ENCODE measurements at places on chromosomes 1 and 21.

DNA sequence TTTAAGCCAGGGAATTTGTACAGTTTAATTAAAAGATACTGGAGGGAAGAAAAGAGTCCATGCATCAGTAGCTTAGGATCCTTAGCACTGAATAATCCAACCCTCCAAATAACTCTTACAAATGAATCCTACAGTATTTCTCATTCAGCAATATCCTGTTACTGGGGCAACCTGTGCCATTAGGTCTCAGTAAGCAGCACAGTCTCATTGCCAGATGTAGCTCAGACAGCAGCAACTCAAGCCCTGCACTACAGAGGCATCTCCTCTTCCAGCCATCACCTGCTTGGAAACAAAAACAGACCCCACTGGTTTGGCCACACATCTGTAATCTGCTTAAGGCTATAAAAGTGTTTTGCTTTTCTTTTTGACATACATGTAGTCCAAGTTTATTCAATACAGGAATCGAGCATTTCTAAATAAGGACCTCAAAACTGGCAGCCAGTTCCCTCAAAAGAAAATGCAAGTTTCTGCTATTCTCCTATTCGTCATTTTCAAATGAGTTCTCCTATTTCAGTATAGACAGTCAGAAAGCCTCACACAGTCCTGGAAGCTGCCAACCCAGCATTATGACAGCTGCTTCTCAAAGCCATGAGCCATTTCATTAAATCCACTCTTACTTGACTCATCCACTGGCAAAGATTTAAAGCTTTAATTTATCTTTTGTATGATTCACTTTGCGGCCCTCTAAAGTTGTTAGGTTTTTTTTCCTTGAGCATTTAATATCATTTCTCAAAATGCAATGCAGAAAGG is 129.0 kb downstream of the APP start:
- DNase-seq = no peak

- DNase-seq = peak; percentile 39
These were observed at the start of gene DMBX1 for GRCh38 chr1:46489638-46490405. Gene DMBX1, plus strand, starts transcription at chr1:46489836. Its CDS starts 17,175 bp downstream, at chr1:46507011.

GRCh38 chr1:39898648-39899603 is 2.8 kb downstream of the MYCL start:
- no peak for DNase-seq

DNA sequence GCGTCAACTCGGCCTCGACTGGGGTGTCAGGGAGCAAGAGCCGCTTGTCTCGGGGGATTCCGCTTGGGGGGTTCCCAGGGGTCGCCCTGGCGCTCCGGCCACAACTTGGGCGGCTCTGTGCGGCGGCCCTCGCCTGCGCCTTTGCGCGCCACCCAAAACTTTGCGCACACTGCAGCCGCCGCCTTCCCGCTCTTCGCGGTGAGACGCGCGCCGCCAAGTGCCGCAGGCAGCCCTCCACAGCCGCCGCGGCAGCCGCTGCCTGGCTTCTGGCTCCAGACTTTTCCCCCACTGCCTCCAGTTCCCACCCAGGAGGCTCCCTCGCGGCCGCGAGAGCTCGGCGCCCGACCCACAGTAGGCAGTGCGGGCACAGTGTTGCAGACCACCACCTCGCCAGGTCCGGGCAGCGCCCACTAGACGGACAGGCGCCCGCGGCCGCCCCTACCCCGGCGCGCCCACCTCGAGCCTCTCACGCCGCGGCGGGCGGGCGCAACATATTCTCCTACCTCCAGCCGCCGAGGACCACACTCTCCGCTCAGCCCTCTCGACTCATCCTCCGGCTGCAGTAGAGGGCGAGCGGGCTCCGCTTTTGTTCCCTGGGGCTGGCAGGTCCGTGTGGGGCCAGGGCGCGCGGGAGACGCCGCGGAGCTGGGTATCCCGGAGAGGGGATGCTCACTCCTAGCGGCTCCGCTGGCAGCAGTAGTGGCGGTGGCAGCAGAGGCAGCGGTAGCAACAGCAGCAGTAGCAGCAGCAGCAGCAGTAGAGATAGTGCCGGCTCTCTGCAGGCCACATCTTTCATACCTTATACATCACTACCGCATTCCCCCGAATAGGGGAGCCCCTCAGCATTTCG is 296.6 kb downstream of the OMA1 start:
- DNase-seq = peak; percentile 0

GRCh38 chr1:66262208-66262963 is 271.6 kb upstream of the SGIP1 start:
- DNase-seq = no peak

DNA sequence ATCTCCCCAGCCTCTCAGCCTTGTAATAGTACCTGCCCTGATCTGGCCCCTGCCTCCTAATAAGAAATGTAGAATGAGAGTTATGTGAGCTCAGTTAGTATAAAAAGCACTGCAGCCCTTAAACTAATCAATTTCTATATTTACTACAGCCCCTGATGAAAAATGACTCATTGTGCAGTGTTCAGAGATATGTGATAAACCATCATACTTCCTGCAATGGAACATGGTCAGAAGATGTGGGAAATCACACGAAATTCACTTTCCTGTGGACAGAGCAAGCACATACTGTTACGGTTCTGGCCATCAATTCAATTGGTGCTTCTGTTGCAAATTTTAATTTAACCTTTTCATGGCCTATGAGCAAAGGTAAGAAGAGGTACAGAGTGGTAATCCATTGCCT is 176.8 kb upstream of the PDE4B start:
- DNase-seq = no peak

- no peak for DNase-seq
These were observed 26.3 kb upstream of the CYP4B1 start for GRCh38 chr1:46772571-46772970.

DNA sequence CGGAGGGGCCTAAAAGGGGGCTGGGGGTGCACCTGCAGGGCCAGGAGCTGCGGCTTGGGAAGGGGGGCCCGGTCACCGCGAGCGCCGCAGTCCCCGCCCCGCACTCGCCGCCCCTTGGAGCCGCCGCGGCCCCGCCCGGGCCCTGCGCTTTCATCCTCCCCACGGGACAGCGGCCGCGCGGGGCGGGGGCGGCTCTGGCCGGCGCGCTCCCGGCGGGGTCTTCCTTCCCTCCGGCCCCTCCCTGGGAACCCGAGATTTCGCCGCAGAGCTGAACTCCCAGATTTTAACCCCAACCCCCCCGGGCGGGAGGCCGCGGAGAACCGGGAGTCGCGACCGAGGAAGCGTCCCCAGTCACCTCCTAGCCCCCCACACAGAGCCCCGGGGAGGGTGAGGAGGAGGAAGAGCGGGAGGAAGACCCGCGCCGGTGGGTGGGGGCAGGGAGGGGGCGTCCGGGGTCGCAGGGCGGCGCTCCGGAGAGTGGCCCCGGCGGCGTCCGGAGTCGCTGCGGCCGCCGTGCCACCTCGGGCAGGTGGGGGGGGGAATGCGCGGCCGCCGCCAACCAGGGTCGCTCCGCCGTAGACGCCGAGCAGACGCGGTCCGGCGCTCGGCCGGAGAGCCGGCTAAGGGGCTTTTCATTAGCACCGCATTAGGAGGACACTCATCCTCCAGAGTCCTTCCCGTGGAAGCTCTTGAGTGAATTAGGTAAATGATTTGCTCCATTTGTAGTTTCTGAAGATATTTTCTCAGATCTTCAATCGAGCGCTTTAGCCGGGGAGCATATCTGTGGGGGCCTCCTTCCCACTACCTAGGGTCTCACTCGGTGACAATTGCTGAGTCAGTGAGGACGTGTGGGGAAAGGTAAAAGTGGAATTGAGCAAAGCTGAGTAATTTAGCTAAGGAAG is 31.6 kb upstream of the NFIA start:
- no peak for DNase-seq

GRCh38 chr1:22517956-22518355 is 45.3 kb upstream of the EPHA8 start:
- DNase-seq = no peak

DNA sequence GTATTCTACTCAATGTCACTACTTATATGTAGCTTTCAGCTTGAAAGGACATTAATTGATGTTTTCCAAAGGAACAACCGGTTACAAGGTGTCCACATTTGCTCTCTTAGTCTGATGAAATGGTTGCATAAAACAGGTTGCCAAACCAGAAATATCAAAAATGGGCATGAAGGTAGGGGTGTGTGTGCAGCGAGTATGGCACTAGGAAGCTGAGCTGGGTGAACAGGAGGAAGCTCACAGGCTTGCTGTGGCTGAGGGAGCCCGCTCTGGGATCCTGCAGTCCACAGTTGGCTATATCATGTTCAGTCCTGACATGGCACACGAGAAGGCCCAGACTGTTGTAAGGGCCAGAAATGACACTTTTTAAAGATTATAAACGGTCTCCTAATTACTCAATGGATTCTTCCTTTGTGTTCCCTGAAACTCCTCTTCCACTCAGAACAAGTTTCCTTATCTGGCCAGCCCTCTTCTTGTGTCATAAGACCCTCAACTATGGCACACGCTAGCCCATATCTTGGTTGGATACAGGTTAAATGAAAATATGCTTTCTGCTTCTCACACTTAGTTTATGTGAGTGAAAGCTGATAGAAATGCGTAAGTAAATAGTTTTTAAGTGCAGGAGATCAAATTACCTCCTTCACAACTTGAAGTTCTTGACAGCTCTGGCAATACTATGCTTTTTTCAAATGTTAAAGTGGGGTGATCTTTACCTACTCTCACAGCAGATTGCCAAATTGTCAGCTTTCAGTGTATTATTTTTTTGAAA is 201.5 kb downstream of the LMO4 start:
- DNase-seq = no peak

DNA sequence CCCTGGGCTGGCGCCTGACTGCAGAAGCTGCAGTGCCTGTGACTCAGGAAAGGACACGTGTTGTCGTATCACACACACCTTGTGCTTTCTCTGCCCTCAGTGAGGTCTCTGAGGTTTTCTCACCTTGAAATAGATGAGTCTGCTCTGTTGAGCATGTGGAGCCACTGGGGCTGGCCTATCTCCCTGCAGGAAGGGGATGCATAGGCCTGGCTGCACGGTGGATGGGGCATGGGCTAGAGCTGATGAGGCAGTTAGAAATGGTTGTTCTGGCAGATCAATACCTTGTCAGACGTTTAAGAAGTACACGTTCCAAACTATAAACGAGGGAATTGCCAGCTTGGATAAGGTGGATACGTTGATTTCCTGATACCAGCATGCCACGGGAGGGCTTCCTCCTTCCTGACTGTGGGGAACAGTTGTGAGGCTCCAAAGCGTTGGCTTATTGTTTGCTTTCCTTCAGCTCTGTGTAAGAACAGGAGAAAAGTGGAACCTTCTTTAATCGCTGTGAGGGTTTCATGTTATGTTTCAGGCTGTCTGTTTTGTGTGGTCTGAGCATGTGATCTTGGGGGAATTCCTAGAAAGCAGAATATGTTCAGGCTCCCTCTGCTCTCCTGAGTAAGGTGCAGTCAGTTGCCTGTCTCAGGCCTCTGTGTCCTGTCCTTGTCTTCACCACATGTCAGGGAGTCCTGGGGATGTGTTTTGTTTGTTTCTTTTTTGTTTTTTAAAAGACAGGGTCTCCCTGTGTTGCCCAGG is 44.8 kb downstream of the PCNT start:
- DNase-seq = peak; percentile 12

GRCh38 chr1:170351366-170351946 is 180.5 kb upstream of the GORAB start:
- no peak for DNase-seq

GRCh38 chr1:83692524-83693381 is 306.2 kb downstream of the TTLL7 start:
- DNase-seq = no peak

- DNase-seq = no peak
These were observed 143.7 kb downstream of the PLPP3 start for GRCh38 chr1:56435434-56436262.

DNA sequence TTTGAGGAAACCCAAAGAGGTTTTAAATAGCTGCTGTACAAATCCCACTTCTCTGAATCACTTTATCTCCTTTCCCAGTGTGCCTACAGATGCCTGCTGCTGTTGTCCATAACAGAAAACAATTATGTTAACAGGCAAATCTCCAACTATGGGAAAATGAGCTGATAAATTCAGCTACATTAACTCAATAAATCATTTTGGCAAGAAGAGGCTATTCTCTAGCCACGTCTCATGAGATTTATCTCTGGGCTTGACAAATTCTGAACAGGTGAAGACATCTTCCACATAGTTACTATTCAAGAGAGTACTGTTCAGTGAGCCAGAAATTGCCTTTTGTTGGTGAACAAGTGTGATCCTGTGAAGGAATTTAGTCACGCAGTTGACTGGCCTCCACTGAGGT is 327.1 kb upstream of the FMN2 start:
- DNase-seq = no peak

DNA sequence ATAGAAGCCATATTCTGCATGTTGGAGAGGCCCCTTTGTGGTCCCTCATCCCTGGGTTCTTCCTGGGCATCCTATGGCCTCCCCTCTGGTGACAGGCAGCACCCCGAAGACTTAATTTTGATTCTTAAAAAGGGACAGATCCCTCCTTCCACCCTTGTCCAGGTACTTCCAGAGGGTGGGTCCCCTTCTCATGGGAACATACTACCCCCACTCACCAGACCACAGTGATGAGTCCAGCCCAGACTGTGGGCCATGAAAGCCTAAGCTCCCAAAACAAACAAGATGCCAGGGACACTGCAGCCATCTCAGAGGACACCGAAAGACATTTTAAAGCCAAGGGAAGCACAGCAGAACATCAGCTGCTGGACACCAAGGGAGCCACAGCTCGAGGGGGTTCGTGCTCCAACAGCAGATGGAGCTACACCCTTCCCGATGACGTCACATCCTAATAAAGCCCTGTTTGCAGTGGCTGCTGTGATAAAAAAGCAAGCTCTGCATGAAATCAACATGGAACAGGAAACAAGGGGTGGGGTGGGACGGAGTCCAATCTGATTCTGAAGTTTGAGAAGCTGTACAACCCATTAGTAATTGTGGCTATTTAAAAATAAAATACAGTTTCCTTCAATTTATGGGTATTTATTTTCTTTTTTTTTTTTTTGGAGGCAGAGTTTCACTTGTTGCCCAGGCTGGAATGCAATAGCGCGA is 32.4 kb downstream of the GNB1 start:
- DNase-seq = no peak

- no peak for DNase-seq
These were observed 4.3 kb downstream of the MCL1 start for GRCh38 chr1:150575072-150575489.

DNA sequence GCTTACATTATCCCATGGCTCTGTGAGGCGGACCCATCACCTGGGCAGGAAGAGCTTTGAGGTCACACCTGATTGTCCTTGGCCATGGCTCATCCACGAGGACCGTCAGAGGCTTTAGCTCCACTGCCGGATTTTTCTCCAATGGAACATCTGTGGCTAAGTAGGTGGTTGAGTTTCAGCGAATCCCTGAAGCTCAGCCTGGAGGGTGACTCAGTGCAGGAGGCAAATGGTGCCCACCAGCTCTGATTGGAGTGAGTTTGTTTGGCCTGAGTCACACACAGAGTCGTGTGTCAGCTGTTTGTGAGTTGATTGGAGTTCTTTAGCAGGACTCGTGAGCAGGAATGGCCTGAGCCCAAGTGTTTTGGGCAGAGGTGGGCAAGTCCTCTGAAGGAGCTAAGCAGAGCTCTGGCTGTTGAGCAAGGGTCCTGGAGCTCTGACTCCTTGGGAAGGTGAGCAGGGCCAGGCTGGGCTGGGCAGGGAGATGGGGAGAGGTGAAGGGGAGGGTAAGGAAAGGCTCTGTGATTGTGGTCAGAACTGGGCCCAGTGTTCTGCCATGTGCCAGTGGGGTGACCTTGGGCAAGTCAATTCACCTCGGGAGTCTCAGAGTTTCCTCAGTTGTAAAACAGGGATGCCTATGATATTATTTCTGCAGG is 2.0 kb downstream of the SLC6A17 start:
- no peak for DNase-seq

- no peak for DNase-seq
These were observed 95.6 kb upstream of the GPR52 start for GRCh38 chr1:174352117-174352516.

All from stimulated activated CD4-positive, alpha-beta T cell treated with anti-CD3 and anti-CD28 coated beads, Interleukin-15, amount 100 ng/mL, for 48 hours (primary cell).